NCI-H2081 treated with DMSO at 0.1 percent for 48 hours (cell line): ENCODE measurements at places on chromosomes 3 and 15.

DNA sequence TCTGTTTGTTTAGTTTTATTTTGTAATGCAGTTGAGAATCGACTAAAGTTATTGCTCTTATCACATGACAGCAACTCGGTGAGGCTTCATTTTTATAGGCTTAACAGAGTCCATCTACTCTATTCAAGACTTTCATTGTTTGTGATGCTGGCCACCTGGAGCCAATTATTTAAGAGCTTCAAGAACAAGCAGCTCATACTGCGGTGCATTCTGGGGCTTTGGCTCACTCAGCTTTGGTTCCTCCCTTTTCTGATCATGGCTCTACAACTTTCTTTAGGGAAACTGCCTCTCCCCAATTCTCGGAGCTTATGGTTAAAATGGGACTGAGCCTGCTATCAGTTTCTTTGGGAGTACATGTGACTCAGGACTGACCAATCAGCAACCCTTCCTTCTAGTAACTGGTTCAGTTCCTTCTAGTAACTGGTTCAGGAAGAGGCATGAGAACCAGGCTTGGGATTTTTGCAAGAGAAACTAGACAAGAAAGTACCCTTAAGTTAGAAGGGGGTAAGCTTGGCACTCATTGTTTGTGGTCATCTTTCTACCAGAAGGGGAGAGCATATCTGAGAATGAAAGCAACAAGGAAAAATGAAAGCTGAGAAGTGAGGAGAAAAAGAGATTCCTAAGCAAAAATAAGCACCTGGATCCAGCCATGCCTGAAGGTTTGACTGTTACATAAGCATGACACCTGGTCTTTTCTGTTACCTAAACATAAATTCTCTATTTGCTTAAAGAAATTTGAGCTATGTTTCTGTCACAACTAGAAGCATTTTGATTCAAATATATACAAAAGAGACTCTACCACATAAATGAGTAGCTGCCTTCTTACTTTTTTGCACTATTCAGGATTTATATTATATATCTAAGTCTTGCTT lies 24.1 kb upstream of the ARHGEF3 start:
- DNase-seq, result no peak

GRCh38 chr3:31064021-31064420 lies 169.6 kb upstream of the GADL1 start:
- no peak for DNase-seq

DNA sequence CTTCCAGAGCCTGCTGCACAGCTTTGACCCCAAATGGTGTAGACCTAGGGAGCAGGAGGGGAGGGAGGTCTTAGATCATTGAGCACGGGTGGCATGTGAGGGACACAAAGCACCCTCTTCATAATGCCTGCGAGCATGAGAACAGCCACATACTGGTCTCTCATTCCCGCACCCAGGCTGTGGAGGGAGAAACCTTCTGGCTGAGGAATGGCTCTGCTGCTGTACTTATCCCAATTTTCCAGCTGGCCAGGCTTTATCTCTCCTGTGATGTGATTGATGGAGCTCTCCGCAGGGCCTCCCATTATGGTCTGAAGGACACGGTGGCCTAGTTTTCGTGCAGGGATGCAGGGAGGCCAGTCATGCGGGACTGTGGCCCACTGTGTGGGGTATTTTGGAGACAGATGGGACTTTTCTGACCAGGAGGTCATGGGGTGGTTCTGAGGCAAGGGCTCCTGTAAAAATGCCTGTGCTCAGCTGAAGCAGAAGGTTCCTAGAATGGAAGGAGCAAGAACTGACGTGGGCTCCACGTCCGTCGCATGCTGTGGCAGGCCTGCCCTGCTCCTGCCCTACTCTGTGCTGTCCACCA lies 251.5 kb downstream of the PLCL2 start:
- no peak for DNase-seq

DNA sequence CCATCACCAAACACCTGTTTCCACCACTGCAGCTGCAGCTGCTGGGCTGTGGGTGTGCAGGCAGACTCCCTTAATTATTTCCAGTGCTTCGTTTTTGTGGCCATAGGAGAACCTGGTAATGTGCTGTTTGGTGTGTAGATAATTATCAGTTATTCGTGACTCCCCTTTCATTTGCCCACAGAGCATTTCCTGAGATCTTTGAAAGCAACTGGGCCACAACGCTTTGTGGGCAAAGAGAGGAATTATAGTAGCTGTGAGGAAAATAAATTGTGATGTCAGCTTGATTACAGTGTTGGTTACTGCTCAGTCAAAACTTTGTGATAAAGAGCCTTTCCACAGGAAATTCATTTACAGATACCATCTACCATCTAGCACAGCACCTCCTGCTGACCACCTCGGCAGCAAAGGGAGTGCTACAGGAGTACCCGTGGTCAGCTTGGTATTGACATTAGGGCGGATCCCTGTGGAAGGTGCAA lies 193.3 kb upstream of the SLCO3A1 start:
- DNase-seq, result peak; percentile 91

DNA sequence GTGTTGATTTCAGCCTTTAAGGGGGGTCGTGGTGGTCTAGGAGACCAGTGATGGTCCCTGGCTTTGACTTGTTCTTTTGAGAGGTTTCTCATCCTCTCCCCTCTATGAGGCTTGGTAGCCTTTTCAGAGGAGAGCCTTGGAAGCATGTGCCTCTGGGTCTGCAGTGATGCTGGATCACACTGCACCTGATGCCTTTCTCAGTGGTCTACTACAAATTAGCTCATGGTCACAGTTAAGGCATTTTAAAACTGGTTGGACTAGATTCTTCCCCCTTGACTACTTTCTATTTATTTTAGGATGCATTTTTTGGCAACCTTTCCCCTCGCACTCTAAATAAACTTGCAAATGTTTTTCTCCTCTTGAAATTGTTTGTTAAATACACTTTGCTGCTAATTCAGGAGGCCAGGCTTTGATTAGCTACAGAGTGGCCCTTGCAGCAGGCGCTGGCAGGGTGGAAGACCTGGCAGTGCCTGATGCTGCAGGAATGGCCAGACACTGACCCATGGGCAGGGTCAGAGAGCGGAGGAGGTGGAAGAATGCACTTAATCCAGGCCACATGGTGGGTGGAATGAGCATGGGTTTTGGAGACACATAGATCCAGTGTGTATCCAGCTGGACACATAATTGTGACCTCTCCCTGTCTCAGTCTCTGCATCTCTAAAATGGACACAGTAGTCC lies 318.8 kb upstream of the CTDSPL start:
- DNase-seq, result no peak

DNA sequence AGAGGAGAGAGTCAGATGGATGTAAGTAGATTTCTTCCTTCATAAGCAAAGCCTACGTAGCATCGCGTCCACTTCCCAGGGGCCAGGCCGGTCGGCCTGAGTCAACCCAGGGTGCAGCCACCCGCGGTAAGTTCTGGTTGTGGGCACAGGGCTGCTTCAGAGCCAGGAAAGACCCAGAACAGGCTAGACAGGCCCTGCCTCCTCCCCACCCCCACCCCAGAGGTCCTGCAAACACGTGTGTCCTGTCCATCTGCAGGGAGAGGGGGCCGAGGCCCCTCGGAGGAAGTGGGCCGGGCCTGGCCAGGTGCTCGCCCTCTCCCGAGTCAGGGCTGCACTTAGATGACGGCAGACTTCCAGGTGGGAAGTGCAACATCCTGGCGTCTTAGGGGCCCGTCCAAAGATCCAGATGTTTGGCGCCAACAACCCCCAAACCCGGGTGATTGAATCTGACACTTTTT lies 100.8 kb upstream of the ALDH1A3 start:
- DNase-seq, result no peak

GRCh38 chr15:41825145-41825544 lies 2.7 kb upstream of the JMJD7 start:
- DNase-seq, result no peak

DNA sequence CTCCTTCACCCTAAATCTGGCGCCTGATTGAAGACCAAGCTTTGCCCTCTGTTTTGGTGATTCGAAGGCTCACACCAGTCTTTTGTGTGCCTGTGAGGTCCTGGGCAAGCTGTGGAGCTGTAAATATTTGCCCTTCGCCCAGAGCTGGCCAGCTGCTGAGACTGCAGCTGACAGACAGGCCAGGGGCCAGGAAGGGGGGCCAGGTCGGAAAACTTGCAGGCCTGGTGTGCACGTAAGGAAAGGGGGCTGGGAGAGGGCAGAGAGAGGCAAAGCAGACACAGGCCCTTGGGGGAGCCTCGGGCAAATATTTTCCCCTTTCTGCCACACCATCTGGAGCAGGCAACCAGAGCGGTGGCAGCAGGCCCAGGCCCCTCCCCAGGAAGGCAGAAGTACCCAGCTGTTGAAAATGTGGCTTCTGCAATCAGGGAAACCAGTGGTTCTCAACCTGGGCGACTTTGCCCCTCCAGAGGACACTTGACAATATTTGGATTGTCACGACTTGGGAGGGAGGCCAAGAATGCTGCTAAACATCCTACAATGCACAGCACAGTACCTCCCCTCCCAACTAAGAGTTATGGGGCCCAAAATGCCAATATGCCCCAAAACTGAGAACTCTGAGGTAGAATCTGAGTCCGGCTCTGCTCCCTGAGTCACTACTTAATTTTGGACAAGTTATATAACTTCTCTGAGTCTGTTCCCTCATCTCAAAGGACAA lies 2.5 kb downstream of the PDZRN3 start:
- no peak for DNase-seq

GRCh38 chr15:25690673-25691543 lies 172.2 kb downstream of the ATP10A start:
- no peak for DNase-seq
